LHCN-M2 (cell line): ENCODE measurements at places on chromosomes 13 and 19. TPM values are rescaled to one million over a fixed set of nuclear protein-coding genes. Genes with fewer than 3 reads are reported as not detected.

CLEC17A gene
- not detected in 2 replicates for total RNA-seq

SYNGR4 gene
- total RNA-seq = not detected in 2 replicates

LIPE gene
- total RNA-seq = 2.8 and 3.6 TPM in 2 replicates

LILRA6 gene
- not detected in 2 replicates for total RNA-seq

APOE gene
- total RNA-seq = 25.3 and 84.6 TPM in 2 replicates

CGB1 gene
- not detected in 2 replicates for total RNA-seq

CEBPA gene
- total RNA-seq = 0.17 and 0.19 TPM in 2 replicates

ETV2 gene
- 0.46 and 1.5 TPM in 2 replicates for total RNA-seq

FXYD7 gene
- total RNA-seq = not detected in 2 replicates

UBE2L5 gene
- not detected in 2 replicates for total RNA-seq

LIN7B gene
- total RNA-seq = 10.2 and 14.8 TPM in 2 replicates

CEACAM8 gene
- total RNA-seq = not detected in 2 replicates

OR7C1 gene
- total RNA-seq = 0.06 and 0.23 TPM in 2 replicates
